ENCODE measurements at places on chromosomes 12 and 14.

DNA sequence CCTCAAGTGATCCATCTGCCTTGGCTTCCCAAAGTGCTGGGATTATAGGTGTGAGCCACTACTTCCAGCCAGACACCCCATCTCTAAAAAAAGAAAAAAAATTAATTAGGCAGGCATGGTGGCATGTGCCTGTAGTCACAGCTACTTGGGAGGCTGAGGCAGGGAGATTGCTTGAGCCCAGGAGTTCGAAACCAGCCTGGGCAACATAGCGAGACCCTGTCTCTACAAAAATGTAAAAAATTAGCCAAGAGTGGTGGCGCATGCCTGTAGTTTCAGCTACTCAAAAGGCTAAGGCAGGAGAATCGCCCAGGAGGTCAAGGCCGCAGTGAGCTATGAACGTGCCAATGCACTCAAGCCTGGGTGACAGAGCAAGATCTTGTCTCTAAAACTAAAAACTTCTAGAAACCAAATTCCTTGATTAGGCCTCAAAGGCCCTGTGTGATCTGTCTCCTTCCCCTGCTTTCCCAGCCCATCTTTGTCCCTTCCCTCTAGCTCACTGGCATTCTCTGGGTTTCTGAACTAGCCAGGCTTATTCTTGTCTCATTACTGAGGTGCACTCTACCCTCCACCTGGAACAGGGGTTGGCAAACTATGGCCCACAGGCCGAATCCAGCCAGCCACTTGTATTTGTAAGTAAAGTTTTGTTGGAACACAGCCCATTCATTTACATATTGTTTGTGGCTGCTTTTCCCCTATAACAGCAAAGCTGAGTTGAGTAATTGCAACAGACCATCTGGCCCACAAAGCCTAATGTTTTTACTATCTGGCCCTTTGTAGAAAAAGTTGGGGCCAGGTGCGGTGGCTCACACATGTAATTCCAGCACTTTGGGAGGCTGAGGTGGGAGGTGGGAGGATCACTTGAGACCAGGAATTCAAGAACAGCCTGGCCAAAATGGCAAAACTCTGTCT lies 17.2 kb upstream of the TPCN1 start:
- no peak for DNase-seq

GRCh38 chr12:15928346-15928745 lies 17.2 kb downstream of the DERA start:
- no peak for DNase-seq

DNA sequence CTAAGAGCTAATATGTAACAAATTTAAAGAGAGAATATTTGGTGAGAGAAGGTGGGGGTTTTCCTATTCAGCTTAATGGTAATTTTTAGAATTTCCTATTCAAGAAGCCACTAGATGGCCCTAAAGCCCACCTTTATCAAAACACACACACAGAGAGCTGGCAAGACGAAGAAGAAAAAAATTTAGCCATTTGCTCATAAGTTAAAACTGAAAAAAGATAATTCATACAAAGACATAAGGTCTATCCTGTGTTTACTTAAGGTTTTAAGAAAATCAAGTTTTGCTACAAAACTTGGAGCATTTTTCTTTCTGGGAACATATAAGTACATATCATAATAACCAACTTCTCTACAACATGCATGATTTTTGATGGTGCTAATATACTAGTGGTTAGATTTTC lies 46.8 kb upstream of the PCED1B start:
- DNase-seq = peak; percentile 84

GRCh38 chr12:97047361-97047760 lies 140.3 kb downstream of the NEDD1 start:
- no peak for DNase-seq

GRCh38 chr12:1171657-1172408 lies 180.8 kb downstream of the ERC1 start:
- DNase-seq = no peak
